Sigmoid colon (tissue), 7 donors: ENCODE measurements at places on chromosomes 2 and 18. TPM values are rescaled to one million over a fixed set of nuclear protein-coding genes. Genes with fewer than 3 reads are reported as not detected.

DNA sequence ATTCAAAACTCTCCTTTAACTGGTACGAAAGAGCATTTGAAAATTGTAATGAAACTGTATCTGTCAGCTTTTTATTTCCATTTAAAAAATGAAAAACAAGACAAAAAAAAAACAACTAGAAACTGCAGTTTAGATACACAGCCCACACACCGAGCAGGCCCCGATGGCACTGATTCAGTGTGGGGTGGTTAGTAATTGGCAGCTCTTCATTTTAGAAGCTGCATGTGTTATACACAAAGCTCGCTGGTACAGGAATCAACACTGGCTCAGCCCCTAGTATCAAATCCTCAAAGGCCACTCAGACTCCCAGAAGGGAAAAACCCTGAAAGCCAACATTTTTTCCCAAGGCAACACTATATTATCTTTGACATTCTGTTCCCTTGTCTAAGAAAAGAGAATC is 30.5 kb upstream of the RMDN2 start:
- DNase-seq, result no peak

- DNase-seq, result no peak
Measured at GRCh38 chr2:237418300-237418699, 4.3 kb upstream of the COL6A3 start.

Gene MC5R
- polyA plus RNA-seq, result not detected

DNA sequence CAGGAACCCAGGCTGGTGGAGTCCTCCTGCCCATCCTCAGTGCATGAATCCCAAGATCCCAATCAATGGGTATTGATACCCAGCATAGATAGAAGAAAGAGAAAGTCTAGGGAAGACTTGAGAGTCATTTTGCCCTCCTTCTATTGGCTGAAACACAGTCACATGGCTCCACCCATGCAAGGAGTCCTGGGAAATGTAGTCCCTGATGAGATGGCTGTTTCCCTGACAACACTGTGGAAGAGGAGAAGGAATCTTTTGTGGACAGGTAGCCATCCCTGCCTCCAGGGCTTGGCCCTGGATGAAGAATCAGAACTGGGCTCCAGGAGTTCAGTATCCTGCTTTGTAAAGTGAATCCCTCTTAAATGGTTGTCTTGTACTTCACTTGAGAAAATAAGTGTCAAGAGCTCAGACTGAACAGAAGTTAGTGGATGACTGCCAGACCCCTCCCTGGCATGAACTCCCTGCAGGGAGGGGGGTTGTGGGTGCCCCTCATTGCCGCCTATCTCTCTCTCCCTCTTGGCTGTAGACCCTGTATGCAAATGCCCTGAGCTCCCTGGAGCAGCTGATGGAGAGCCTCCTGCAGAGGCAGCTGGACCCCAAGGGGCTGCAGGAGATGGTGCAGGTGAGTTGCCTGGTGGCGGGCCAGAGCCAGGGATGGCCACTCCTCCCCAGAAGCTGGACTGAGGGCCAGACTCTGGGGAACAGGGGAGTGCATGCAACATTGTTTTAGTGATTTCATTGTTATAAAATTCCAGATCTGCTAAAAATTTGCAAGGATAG is 36.1 kb downstream of the MROH2A start:
- DNase-seq, result peak; percentile 29

- DNase-seq, result no peak
Measured at GRCh38 chr2:165746501-165746900, 47.5 kb downstream of the GALNT3 start.
